ENCODE measurements at places on chromosomes 5 and 9. TPM values are rescaled to one million over a fixed set of nuclear protein-coding genes. Genes with fewer than 3 reads are reported as not detected.

RBM18 gene
- total RNA-seq = 23.2 TPM

GRCh38 chr9:79353856-79354520 lies 217.8 kb upstream of the TLE4 start:
- no peak for DNase-seq

GRCh38 chr5:150523472-150524350 lies 15.8 kb downstream of the NDST1 start:
- no peak for DNase-seq

DNA sequence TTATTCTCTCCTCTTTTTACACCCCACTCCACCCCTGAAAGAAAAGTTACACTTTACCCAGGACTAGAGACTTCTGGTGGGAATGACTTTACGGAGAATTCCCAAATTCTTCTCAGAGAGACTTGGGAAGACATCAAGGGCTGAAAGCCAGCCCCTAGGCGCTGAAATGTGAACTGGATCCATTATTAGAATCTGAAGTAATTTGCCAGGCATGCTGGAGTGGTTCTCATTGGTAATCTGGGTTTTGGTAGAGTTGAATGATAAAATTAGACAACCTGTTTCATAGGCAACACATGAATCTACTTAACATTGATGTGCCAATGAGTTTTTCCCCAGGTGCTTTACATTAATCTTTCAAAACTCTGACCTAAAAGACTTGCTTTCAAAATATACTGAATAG lies 324.8 kb downstream of the ADAMTS6 start:
- no peak for DNase-seq
